ENCODE measurements at places on chromosomes 6 and 20. TPM values are rescaled to one million over a fixed set of nuclear protein-coding genes. Genes with fewer than 3 reads are reported as not detected.

SAMD5 gene
- total RNA-seq: not detected

ZC3H12D gene
- 0.20 TPM for total RNA-seq

- no peak for DNase-seq
- no peak overlapping the region for H3K27ac ChIP-seq
- no peaks in the 10 kb centered on the region for H3K36me3 ChIP-seq
- no peaks in the 10 kb centered on the region for H3K4me1 ChIP-seq
- H3K4me3 ChIP-seq: no peak overlapping the region
- H3K27me3 ChIP-seq: no peaks in the 10 kb centered on the region
Observed at GRCh38 chr20:60877071-60877857, 374.8 kb upstream of the CDH4 start.

GRCh38 chr6:32369660-32370059 lies 2.0 kb downstream of the TSBP1 start:
- no peak overlapping the region for H3K27ac ChIP-seq
- H3K36me3 ChIP-seq: peaks cover 6% of the 10 kb centered on the region
- H3K27me3 ChIP-seq: peaks cover 11% of the 10 kb centered on the region
- DNase-seq: no peak

Measured in Calu3 (cell line).